ENCODE measurements at places on chromosomes 16 and 17.
A peak's percentile ranks its signal among the peaks of the same experiment; 100 is the strongest.

- DNase-seq = peak; percentile 23
Measured at GRCh38 chr17:51118330-51119195, 2.1 kb downstream of the SPAG9 start.

DNA sequence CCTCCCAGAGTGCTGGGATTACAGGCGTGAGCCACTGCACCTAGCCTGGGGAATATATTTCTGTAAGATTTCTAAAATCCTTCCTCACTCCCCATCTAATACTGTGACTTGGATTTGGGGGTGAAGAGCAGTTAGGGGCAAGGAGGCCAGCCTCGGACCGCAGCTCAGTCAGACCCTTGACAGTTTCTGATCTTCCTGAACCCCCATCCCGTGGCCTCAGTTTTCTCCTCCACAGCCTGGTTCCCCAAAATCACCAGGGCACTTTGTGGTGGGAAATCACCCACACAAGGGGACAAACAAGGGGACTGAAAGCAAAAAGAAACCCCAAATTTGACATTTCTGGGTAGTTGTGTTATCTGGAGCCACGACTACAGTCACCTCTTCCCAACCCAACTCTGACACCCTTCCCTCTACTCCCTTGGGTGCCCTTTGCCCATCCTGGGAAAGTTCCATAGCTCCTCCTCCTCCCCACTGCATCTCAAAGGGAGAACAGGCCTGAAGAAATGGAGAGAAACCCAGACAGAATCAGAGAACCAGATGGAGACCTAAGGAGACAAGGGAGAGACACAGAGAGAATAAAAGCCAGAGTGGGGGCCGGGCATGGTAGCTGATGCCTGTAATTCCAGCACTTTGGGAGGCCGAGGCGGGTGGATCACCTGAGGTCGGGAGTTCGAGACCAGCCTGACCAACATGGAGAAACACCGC, 2.8 kb upstream of the STAT5A start:
- DNase-seq = no peak

DNA sequence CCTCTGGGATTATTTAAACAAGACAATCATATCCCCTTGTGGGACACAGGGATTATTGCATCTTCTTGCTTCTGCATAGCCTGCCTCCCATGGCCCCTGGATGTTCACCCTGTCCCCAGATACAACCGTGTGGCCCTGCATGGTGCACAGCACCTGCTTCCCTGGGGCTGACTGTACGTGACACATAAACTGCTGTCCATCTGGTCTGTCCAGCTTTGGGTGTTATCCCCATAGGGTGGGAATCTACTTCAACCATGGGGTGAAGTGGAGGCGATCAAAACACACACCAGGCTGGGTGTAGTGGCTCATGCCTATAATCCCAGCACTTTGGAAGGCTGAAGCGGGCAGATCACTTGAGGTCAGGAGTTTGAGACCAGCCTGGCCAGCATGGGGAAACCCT, 138.8 kb downstream of the XYLT1 start:
- no peak for DNase-seq

GRCh38 chr16:73886426-73886825, 410.2 kb upstream of the PSMD7 start:
- DNase-seq = no peak

DNA sequence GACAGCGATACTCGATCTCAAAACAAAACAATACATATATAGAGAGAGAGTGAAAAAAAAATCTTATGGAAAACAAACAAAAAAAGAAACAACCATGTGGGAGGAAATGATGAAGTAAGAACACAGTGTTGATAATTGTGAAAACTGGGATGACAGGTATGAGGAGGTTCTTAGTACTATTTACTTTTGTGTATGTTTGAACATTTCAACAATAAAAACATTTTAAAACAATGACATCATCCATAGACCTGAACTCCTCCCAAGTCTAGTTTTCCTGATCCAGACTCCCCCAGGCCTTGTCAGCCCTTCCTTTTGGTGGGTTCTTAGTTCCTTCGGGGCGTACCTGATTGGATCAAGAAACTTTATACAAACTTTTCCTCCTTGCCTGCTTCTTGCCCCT, 51.7 kb downstream of the CCDC42 start:
- DNase-seq = no peak

DNA sequence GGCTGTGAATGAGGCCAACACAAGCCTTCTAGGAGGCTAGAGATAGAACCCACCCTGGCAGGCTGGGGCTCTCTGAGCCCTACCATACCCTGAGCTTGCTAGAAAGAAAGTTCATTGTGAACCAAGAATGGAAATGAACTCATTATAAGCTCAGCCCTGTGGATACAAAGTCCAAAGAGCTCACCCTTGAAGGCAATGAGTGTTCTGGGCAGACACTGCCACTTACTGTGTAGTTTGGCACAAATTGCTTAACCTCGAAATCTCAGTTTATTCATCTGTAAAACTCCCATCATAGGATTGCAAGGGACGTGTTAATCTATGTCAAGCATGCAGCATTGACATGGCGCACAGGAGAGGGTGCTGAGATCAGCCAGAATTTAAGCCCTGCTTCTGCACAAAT, 5.5 kb downstream of the KDM8 start:
- no peak for DNase-seq

- DNase-seq = no peak
Measured at GRCh38 chr17:52357854-52358253, 199.3 kb upstream of the CA10 start.

GRCh38 chr16:80614908-80615671, 74.3 kb downstream of the DYNLRB2 start:
- no peak for DNase-seq

- DNase-seq = no peak
Measured at GRCh38 chr17:4632581-4632920, 8.9 kb downstream of the ALOX15 start.

- no peak for DNase-seq
Measured at GRCh38 chr16:79792664-79793351, 192.3 kb upstream of the MAF start.

- peak; percentile 42 for DNase-seq
Measured at GRCh38 chr17:57622683-57623433, 122.2 kb downstream of the CCDC182 start.

DNA sequence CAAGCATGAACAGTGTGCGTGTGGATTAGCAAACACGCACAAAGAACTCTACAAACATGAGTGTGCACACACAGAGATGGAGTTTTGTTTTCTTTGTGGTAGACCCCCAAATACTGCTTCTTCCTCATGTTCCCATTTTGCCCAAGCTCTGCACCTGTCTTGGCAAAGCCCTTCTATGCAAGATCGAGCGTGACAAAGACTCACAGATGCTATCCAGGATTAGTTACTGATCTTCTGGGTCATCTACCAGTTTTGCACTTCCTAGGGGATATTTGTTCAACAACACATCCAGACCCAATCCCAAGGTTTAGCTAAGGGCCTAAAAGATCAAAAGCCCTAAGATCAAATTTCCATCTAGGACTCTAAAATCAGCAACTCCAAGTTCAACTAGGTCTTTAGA, 16.0 kb downstream of the LRRC36 start:
- no peak for DNase-seq

- DNase-seq = no peak
Measured at GRCh38 chr17:80539022-80539641, 5.5 kb upstream of the RPTOR start.

DNA sequence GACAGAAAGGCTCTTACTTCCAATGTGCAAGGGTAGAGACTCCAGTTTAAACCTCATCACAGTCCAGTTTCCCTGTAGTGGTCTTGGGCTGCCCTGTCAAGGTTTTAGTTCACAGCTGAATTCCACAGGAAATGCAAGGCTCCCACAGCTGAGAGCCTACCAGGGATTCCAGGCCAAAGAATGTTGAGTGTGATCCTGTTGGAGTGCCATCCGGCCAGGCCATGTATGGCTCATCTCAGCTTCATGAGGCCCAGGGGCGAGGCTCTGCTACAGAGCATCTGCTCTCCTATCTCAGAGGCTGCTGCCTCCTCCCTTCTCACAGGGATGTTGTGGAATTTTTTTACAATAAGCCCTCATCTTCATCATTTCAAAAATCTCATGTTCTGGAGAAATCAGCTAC, 239.8 kb upstream of the CCL2 start:
- no peak for DNase-seq

- DNase-seq = peak; percentile 72
Measured at GRCh38 chr17:72476575-72476986, 355.8 kb downstream of the SOX9 start.

DNA sequence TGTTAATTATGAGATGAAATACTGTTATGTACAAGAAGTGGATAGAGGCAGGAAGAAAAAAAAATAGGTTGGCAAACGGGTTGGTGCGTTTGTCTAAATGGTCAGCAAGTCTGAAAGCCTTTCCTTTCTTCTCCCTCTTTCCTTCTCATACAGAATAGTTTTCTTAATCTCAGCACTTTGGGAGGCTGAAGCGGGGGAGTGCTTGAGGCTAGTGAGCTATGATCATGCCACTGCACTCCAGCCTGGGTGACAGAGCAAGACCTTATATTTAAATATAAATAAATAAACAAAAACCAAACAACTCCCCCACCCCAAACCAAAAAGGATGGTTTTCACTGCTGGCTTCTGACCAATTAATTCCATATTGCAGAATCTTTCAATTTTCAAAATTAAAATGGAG, 74.7 kb upstream of the CORO6 start:
- DNase-seq = no peak

DNA sequence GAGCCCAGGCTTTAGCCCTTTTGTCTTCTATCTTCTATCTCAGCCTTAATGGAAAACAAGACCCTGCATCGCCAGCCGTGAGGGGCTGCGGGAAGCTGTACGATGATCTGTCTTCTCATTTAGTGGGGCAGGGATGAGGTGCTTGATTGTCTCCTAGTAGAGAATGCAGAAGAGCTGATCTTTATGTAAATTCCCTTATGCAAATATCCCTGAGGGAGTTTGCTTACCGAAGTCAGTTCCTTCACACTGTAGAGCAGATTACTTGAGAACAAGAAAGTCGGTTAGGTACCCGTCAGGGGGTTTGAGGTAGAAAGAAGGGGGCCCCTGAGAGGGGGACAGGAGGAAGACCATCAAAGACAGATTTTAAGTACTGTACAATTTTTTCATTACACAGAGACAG, 66.2 kb downstream of the IRF8 start:
- DNase-seq = no peak

GRCh38 chr17:45380046-45380765, 52.5 kb downstream of the ARHGAP27 start:
- no peak for DNase-seq

DNA sequence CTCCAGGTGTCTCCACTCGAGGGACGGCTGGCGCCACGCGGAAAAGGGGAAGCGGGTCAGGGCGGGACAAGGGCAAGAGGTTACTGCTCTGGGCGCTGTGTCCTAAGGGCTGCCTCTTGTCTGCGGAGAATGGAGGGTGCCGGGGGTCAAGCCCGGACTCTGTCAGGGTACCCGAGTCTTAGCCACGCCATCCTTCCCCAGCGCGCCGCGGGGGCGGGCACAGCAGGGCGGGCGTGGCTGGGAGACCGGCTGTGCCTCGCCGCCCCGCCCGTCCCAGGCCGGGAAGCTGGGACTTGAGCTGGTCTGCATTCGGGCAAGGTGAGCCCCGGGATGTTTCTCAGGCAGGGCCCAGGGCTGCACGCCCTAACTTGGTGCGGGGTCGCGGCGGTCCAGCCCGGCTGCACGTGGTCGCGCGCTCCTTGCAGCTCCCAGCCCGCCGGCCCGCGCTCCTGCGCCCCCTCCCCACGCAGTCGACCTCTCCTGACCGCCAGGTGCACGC, 6.2 kb upstream of the ACTG1 start:
- DNase-seq = no peak

DNA sequence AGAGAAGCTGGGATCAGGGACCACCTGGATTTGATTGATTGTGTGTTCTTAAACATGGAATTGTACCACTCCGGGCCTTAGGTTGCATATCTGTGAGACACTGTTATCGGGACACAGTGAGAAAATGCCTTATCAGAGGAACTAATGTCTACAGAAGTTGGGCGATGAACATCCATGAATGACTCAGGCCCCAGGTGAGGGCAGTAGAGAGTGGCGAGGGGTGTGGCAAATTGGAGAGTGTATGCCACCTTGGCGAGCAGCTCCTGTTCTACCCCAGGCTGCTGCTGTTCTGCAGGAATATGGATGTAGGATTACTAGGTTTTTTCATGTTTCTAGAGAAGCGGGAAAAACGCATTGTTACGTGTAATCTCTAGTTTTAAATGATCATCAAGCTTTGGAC, 38.8 kb downstream of the CLEC16A start:
- DNase-seq = no peak

DNA sequence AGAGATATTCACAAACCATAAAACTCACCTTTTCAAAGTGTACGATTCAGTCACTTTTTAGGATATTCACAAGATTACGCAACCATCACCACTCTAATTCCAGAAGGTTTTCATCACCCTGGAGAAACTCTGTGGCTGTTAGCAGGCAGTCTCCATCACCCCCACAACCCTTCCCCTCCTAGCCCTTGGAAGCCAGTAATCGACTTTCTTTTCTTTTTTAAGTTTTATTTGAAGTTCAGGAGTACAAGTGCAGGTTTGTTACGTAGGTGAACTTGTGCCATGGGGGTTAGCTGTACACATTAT, 363.5 kb downstream of the CPPED1 start:
- no peak for DNase-seq

DNA sequence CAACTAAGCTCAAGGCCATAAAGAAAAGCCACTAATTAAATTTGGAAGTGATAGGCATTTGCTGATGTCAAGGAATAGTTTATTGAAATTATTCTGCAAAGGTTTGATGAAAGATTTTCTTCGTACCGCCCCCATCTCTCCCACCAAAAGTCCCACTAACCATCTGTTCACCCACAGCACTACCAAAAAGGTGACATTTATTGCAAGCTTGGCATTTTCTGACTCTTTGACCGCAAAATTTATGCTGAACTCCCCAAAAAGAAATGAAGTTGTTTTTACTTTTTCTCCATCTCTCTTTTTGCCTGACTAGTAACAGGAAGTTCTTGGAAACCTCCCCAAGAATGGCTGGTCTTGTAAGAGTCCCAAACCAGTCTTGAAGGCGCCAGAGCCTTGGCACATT, 384.9 kb upstream of the SOX9 start:
- DNase-seq = no peak

- no peak for DNase-seq
Measured at GRCh38 chr17:47989700-47990099, 18.8 kb downstream of the CDK5RAP3 start.

- no peak for DNase-seq
Measured at GRCh38 chr17:62572888-62573401, 54.5 kb upstream of the MRC2 start.

GRCh38 chr17:67107811-67108775, 63.7 kb downstream of the CACNG1 start:
- DNase-seq = no peak

All from Ammon's horn (tissue), 1 donor.